H9 (cell line): ENCODE measurements at places on chromosomes 13 and 19. TPM values are rescaled to one million over a fixed set of nuclear protein-coding genes. Genes with fewer than 3 reads are reported as not detected.

DNA sequence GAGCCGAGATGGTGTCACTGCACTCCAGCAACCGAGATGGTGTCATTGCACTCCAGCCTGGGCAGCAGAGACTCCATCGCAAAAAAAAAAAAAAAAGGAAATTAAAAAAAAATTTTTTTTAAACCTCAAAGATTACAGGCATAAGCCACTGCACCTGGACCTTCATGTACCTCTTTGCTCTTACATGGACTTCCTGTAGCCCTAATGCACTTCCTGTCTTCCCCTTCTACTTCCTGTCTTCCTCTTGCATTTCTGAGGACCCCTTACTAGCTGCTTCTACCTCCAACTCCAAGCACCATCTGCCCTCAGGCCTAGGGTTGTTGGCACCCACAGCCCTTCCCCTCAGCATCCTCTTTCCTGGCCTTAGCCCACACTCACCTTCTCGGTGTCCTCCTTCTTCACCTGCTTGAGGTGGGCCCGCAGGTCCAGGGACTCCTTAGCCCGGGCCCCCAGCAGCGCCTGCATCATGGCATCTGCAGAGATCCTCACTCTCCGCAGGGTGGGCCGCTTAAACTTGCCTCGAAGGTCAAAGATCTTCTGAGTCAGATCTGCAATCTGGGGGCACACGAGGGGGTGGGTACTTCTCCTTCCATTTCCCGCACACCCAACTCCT, 3.8 kb downstream of the TNNI3 start:
- no peak for DNase-seq

DNA sequence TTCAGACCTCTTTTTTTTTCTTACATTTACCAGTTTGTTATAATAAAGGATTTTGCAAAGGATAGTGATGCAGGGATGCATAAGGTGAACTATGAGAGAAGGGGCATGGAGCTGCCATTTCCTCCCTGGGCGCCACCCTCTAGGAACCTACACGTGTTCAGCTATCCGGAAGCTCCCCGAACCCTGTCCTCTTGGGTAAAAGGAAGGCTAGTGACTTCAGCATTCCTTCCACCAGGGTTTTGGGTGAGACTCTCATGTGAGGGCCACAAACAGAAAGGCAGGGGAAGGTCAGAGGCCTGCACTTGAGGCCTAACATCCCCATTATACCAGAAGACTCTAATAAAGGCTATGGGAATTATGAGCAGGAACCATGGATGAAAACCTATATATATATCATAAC, 57.3 kb downstream of the IFT88 start:
- no peak for DNase-seq

GRCh38 chr13:48843630-48844380, 131.9 kb upstream of the FNDC3A start:
- no peak for DNase-seq

DNA sequence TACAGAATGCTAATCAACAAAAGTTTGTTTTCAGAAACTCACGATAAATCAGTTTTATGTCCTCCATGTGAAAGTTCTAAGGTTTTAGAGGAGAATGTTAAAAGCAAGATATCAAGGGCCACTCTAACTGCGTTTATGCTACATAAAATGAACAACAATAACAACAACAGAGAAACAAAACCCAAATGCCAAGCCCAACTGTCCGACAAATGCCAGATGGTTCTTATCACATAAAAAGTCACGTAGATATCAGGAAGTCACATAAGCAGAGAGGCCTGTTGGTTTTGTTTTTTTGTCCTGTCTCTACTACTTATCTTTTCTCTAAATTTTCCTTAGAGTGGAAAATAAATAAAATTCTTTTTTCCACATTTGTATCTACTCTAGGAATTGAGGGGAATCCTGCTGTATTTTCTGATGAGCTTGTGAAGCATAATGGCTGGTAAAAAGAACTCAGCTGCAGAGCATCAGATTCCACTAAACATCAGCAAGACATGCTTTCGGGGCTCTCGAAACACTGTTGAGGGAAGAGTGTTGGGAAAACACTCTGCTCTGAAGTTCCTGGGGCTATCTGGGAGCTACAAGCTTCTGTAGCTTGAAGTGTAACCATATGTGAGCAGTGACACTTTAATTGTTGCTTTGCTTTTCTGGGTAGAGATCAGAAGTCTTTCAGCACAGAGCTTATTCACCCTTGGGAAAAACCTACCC, 110.1 kb downstream of the SLAIN1 start:
- no peak for DNase-seq

- no peak for DNase-seq
Measured at GRCh38 chr19:38893341-38893771, 6.1 kb downstream of the SIRT2 start.

- peak; percentile 44 for DNase-seq
Measured at GRCh38 chr19:17379221-17379631, 2.1 kb upstream of the PLVAP start.

DNA sequence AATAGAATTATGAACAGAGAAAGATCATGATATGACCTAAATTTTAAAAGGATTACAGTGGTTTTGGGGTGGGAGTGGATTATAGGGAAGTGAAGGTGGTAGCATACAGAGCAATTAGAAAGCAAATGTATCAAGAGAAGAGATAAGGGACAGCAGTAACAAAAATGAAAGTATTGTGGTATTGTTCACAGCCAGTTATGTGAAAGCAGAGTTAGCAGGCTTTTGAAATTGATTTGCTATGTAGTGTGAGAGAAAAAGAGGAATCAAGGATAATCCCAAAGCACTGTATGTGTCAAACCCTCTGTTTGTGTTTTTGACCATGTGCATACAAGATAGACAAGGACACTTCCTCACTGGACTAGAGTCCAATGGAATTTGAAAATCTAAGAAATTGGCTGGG, 1721.4 kb downstream of the PCDH9 start:
- no peak for DNase-seq

- peak; percentile 90 for DNase-seq
Measured at GRCh38 chr19:17424743-17425365, 5.0 kb downstream of the MVB12A start.

GRCh38 chr13:64158908-64159307, 2743.3 kb upstream of the PCDH20 start:
- DNase-seq, result no peak

DNA sequence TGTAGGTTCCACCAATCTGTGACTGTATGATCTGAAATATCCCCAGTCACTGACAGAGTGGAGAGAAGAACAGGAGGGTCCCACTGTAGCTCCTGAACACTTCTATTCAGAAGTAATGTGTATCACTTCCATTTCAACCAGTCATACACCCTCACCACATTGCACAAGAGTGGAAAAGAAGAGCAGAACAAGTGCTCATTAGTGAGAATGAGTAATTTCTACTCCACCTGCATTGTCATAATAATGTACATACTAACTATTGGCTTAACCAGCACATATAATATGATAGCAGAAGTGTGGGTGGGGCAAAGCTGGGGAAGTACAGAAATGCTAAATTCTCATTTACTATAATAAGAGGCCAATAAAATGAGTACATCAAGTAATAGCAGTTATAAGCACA, 342.7 kb downstream of the LMO7 start:
- DNase-seq, result no peak

DNA sequence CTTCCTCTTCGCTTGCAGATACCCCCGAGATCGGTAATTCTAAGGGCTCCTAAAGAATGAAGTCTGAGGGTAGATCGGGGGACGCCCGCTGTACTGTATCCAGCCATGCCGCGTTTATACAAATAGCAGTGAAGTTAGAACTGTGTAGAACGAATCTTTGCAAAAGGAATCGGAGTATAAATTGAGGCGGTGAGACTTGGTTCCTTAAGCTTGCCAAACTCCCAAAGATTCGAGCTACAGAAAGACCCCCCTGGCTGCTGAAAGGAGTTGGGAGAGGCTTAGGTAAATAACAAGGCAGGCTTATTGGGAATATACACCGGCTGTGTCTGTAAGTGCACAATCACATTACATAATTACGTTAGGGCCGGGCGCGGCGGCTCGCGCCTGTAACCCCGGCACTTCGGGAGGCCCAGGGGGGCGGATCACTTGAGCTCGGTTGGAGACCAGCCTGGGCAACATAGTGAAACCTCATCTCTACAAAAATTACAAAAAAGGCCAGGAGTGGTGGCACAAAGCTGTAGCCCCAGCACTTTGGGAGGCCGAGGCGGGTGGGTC, 12.2 kb downstream of the TMEM160 start:
- DNase-seq, result no peak

- DNase-seq, result peak; percentile 73
Measured at GRCh38 chr13:60627071-60627686, 230.2 kb downstream of the TDRD3 start.

DNA sequence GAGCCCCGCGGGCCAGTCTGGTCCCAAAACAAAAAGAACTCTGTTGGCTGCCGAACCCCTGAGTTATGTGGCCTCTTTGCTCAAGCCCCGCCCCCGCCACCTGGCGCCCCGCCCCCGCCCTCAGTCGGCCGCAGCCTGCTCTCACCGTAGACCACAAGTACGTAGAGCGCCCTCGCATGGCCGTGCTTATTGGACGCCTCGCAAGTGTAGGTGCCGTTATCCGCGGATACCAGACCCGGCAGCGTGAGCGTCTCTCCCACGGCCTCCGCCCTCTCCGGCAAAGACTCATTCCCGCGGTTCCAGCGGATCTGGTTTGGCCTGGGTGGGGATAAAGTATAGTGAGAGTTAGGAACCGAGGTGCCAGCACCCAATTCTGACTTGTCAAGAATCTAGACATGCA, 5.5 kb upstream of the ZNF428 start:
- DNase-seq, result peak; percentile 96

- DNase-seq, result no peak
Measured at GRCh38 chr13:50609011-50609410, 234.5 kb downstream of the DLEU7 start.

- peak; percentile 82 for DNase-seq
Measured at GRCh38 chr19:3108775-3109174, 14.6 kb downstream of the GNA11 start.

- no peak for DNase-seq
Measured at GRCh38 chr13:91375116-91375729, 23.2 kb upstream of the GPC5 start.

DNA sequence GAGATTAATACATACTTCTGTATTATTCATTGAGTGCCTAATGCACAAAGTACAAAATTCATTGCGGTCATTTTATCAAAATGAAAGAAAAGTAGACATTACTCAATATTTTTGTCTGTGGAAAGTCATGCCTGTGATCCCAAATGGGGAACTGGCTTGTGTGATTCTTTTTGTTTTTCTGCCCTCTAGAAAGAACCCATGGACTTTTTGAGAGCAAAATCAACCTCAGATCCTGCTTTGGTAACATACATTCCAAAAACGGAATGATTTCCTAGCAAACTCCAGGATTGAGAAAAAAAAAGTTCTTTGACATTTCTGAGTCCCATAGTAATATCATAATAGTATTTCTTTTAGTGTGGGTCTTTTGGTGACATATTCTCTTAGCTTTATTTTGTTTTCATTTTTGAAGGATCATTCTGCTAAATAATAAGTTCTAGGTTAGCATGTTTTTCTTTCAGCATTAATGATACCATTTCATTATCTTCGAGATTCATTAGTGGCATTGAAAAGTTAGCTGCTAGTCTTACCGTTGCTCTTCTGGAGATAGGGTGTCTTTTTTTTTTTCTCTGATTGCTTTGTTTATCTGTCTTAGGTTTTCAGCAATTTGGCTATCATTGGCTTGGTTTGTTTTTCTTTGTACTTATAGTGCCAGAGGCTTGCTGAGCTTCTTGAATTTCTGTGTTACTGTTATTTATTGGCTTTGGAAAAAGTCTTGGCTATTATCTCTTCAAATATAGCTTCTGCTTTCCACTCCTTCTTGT, 102.4 kb upstream of the CSNK1A1L start:
- no peak for DNase-seq

GRCh38 chr19:18408053-18408476, 10.6 kb upstream of the LRRC25 start:
- peak; percentile 74 for DNase-seq

GRCh38 chr13:35349673-35350278, 126.7 kb downstream of the MAB21L1 start:
- no peak for DNase-seq

GRCh38 chr19:42528354-42529247, at the start of gene CEACAM1:
TSS of gene CEACAM1 (minus strand) at chr19:42528481. CDS start at chr19:42528374, 107 bp downstream.
- no peak for DNase-seq

DNA sequence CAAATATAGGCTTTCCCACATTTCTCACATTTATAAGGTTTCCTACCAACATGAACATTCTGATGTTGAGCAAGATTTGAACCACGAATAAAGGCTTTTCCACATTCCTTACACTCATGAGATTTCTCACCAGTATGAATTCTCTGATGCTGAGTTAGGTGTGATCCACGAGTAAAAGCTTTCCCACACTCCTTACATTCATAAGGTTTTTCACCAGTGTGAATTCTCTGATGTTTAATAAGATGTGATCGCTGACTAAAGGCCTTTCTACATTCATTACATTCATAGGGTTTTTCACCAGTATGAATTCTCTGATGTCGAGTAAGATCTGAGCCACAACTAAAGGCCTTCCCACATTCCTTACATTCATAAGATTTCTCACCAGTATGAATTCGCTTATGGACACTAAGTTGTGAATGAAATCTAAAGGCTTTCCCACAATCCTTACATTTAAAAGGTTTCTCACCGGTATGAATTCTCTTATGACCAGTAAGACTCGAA, 19.0 kb downstream of the ZNF790 start:
- no peak for DNase-seq

GRCh38 chr19:7900931-7901330, 2.7 kb upstream of the MAP2K7 start:
- DNase-seq, result no peak

- DNase-seq, result no peak
Measured at GRCh38 chr13:30138511-30138910, 168.8 kb downstream of the KATNAL1 start.

GRCh38 chr19:15107061-15108010, at the start of gene SYDE1:
TSS of gene SYDE1 (plus strand) at chr19:15107401. CDS start at chr19:15107434, 33 bp downstream.
- peak; percentile 81 for DNase-seq

GRCh38 chr19:13718733-13719132, 45.6 kb upstream of the MRI1 start:
- DNase-seq, result peak; percentile 33

- no peak for DNase-seq
Measured at GRCh38 chr19:2212861-2213711, 23.0 kb downstream of the PLEKHJ1 start.

DNA sequence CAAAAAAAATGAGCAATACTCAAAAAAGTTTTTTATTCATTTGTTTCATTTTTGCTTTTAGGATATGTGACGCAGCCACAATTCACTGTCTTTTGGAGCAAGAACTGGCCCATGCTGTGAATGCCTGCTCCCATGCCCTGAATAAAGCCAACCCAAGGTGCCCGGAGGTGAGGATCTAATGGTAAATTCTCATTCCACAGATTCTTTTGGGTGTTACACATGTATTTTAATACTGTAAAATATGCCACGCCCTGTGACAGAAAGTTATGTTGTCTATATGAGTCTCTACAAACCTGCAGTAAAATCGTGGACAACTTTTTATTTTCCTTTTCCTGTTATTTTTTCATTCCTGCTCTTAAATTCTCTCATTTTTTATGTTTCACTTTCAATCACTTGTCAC, 57.5 kb upstream of the AKAP11 start:
- DNase-seq, result no peak

- DNase-seq, result no peak
Measured at GRCh38 chr13:49368688-49369087, 75.2 kb downstream of the CAB39L start.

CEBPA gene
- 3.2 and 3.7 TPM in 2 replicates for total RNA-seq

RLN3 gene
- total RNA-seq, result not detected in 2 replicates

SLC7A9 gene
- total RNA-seq, result not detected in 2 replicates

IZUMO4 gene
- 2.1 and 3.0 TPM in 2 replicates for total RNA-seq

TSSK6 gene
- total RNA-seq, result 2.6 and 2.8 TPM in 2 replicates

FPR3 gene
- not detected in 2 replicates for total RNA-seq

NCAN gene
- total RNA-seq, result 1.5 and 1.6 TPM in 2 replicates

SLC6A16 gene
- total RNA-seq, result 2.9 and 3.2 TPM in 2 replicates

CEACAM20 gene
- total RNA-seq, result not detected in 2 replicates
